ENCODE measurements at places on chromosomes 2 and 18. TPM values are rescaled to one million over a fixed set of nuclear protein-coding genes. Genes with fewer than 3 reads are reported as not detected.

The SKOR2 gene
- polyA plus RNA-seq, result not detected

The ALLC gene
- not detected for polyA plus RNA-seq

The LOXHD1 gene
- 3.2 TPM for polyA plus RNA-seq

The UGT1A5 gene
- polyA plus RNA-seq, result not detected

The FSHR gene
- 0.43 TPM for polyA plus RNA-seq

The NPPC gene
- polyA plus RNA-seq, result 1.8 TPM

The PROM2 gene
- polyA plus RNA-seq, result 1.5 TPM

Data from forelimb muscle (tissue), 1 donor.